ENCODE measurements at places on chromosomes 12 and 14. TPM values are rescaled to one million over a fixed set of nuclear protein-coding genes. Genes with fewer than 3 reads are reported as not detected.

SERPINA10 gene
- not detected for total RNA-seq

STON2 gene
- 0.28 TPM for total RNA-seq

BICDL1 gene
- not detected for total RNA-seq

DPF3 gene
- 2.4 TPM for total RNA-seq

SMIM41 gene
- 9.8 TPM for total RNA-seq

CTDSP2 gene
- total RNA-seq: 54.2 TPM

TNS2 gene
- total RNA-seq: 23.2 TPM

CYP46A1 gene
- total RNA-seq: under 0.01 TPM

SDR9C7 gene
- total RNA-seq: not detected

KRT6A gene
- 22.8 TPM for total RNA-seq

TEAD4 gene
- 6.5 TPM for total RNA-seq

CCDC85C gene
- total RNA-seq: 3.4 TPM

NPFF gene
- total RNA-seq: not detected

PSME1 gene
- 134 TPM for total RNA-seq

SHMT2 gene
- 313 TPM for total RNA-seq

All from smooth muscle cell of bladder (primary cell).